IPS-NIHi11 (cell line): ENCODE measurements at places on chromosomes 3 and 15.

GRCh38 chr3:50078622-50079021 lies 10.1 kb upstream of the RBM5 start:
- DNase-seq, result no peak

- no peak for DNase-seq
Observed at GRCh38 chr3:73571238-73571794, 53.4 kb downstream of the PDZRN3 start.

GRCh38 chr3:3446251-3446650 lies 266.8 kb upstream of the CRBN start:
- no peak for DNase-seq

DNA sequence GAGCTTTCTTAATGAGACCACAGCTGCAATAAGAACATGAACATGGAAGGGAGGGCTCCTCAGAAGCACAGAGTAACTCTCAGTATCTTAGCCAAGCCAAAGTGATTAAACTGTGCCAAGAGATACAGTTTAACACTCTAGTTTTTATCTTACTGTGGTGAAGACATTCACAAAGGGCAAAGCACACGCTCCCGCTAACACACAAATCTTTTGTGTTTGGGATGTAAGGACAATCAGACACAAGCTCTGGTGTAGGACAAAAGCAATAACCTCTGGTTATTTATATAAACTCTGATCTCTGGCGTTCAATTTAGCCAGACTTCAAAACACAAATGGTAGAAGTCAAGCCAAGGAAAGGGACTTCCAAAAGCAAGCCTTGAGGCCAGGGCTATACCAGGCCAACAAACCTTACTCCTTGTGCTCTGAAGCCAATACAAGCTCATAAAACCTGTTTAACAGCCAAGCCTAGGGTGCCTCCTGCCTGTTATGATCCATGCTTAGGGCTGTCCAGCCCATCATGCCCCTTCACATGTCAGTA lies 27.8 kb downstream of the DPH3 start:
- DNase-seq, result no peak

DNA sequence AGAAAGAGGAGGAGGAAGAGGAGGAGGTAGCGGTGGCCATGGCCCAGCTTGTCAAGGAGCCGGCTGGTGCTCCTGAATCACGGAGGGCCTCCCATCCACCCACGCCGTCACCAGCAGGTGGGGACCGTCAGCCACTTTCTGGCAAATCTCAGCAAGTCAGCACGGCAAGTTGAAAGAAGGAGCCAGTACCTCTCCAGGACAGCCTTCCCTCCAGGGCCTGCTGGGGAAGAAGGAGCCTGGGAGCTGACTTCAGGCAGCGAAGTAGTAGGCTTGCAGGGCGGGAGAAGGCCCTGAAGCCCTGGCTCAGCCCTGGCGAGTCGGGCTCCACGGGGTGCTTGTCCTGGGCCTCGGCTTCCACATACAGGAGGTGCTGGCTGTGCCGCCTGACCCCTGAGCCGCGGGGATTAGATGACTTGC lies 99.2 kb upstream of the TRPM1 start:
- peak; percentile 78 for DNase-seq

GRCh38 chr15:55868707-55869106 lies 124.7 kb downstream of the NEDD4 start:
- no peak for DNase-seq

- no peak for DNase-seq
Observed at GRCh38 chr3:53715815-53716483, 130.3 kb downstream of the CHDH start.

DNA sequence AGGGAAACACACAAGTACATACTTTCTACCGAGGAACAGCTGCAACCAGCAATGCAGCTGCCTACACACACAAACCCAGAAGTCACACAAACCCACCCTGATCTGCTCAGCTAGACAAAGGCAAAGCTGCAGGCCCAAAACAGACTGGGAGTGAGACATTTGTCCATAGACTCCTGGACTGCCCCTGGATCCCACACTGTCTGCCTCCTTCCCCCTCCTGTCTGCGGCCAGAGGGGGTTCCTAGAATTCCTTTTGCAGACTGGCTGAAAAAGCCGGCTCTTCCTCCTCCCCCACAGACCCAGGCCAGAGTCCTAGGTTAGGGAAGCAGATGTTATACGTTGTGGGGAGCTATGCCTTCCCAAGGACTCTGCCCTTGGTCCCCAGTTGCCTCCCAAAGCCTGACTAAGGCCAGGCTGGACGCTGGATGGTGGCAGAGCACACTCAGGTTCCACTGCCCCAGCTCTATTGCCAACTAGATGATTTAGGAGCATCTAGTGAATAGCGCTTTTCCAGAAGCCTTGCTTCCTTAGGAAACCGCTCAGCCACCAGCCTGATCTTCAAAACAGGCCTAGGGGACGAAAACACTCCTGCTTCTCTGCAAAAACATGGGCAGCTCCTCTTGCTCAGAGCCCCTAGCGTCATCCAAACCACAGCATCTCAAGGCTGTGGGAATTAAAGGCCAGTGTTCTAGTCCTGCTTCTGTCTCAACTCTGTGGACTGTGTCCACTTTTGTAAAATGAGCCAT lies 37.4 kb upstream of the CILP start:
- DNase-seq, result no peak
